Mammary epithelial cell (primary cell): ENCODE measurements at places on chromosomes 13 and 19. TPM values are rescaled to one million over a fixed set of nuclear protein-coding genes. Genes with fewer than 3 reads are reported as not detected.
A peak's percentile ranks its signal among the peaks of the same experiment; 100 is the strongest.

DNA sequence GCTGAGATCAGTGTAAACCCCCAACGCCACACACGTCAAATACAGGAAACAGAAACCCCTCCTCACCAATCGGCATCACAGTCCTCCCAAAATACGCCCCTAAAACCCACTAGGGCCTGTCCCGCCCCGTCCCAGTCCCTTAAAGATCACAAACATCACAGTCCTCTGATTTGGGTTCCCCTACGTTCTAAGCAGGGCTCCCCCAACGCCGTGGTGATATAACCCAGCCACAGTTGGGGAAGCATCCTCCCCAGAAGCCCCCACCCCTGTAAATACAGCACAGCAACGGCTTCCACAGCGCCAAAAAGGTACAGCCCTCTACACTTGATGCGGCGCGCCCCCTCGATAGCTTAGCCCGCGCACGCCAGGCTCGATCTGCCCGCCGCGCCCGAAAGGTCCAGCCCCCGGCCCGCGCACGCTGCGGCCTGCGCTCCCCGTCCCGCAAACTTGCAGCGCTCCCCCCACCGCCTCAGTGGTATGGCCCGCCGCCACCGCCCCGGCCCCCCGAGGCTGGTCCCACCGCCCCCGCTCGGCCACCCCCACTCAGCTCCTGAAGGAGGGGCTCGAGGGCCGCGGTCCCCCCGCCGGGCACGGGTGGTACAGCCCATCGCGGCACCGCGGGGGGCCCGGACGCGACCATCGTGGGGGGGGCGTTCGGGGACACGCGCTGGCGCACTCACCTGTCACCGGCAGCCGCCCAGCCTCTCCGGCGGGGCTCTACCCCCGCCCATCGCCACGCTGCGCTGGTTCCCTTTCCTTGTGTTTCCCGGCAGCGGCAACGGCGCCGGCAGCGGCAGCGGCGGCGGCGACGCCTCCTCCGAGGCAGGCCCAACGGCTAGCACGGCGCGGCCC lies at the start of gene AKT2:
AKT2 (minus strand) TSS at position 845 of the 852 bp plus-strand sequence. CDS start 20,078 bp downstream, outside the sequence.
- DNase-seq: peak; percentile 9

DNA sequence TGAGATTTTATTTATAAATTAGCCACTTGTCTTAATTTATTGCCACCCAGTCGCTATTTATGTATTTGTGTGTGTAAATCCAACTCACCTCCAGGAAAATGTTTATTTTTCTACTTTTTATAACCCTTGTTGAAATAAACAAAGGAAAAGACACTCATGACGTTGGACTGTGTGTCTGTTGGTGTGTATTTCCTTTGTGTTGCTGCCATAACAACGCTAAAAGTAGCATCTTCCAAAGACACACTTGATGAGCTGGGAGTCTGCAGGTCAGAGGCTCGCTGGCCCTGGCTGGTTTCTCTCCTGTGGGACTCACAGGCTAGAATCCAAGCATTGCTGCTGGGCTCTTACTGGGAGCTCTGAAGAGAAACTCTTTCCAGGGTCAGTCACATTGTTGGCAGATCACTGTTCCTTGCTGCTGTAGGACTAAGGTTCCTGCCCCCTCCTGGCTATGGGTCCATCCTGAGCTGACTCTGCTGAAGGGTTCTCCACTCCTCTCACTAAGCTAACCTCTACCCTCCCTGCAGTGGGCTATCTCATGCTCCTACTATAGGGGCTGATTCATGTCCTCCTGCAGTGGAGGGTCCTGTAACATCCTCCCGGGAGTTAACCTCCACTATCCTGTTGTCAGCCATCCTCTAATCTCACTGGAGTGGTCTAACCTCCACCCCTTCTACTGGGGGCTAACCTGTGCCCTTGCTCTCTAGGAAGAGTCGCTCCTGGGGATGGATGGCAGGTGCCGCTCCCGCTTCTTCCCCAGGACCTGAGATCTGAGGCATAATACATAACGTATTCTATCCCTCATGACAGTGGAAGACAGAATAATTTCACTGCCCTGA lies 2.1 kb downstream of the IFNL2 start:
- DNase-seq: no peak

DNA sequence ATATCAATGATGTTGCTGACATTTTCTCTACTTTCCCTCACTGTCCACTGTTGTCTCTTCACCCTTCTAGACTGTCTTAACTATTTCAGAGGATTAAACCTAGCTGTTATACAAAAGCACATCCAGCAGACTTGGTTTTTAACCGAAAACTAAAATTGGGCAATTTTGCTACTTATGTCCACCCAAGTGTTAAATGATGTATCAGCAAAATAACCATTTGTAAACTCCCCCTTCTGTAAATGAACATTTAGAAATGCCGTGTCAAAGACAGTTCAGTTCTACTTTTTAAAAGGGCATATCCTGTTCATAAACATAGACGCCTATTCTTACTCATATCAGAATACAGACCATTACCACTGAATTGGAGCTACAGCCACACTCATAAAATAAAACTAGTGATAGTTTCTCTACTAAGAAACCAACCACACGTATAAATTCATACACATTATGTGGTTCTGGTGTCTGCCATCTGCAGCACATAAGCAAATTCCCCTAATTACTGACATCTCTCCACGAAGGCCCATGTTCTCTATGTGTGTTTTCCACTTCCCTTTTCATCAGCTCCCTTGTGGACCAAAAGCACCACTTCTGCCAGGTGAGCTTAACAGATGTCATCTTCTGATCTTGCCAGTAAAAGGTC lies 1091.8 kb downstream of the PCDH9 start:
- no peak for DNase-seq

Gene IGFL2
- under 0.01 TPM for total RNA-seq

GRCh38 chr13:100658363-100658762 lies 16.2 kb downstream of the TMTC4 start:
- no peak for DNase-seq

DNA sequence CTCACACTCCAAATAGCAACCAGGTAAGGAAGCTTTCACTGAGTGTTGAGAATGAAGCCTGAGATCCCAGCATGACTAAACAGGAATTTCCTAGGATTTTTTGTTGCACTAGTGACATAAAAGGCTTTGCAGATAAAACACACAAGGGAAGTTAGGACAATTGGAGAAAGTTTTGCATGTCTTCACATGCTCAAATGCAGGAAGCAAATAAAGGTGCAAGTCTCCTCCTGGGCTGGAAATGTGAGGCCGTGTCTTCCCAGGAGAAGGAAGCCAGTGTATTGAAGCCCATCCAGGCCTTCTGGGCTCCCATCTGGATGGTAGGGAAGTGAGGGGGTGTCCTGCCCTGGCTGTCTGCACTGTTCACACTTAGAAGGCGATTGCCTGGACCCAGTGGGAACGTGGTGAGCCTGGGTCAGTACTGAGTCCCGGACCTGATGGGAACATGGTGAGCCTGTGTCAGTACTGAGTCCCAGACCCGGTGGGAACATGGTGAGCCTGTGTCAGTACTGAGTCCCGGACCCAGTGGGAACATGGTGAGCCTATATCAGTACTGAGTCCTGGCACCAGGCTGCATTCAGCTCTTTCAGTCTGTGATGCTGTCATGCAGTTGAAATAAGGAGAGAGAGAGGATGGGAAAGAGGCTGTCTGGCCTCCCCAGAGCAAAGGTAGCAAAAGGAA lies 38.7 kb downstream of the SIAH3 start:
- DNase-seq: no peak

Gene OR10H1
- total RNA-seq: not detected in 2 replicates

DNA sequence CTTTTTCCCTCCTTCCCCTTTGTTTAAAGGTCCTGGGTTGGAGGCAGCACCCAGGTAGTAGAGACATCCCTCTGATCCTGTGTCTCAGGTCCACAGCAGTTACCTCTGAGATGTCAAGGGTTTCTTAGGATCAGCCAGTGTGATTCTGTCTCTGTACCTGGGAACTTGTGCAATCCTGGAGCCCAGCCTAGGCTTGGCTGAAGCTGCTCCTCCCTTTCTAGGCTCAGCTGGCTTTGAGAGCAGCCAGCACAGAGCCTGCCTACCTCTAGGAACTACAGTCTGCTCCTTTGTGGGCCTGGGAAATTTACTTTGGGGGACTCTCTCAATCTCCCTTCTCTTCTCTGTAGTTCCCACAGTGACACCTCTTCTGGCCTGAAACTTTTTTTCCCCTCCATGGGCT lies 171.6 kb downstream of the MTUS2 start:
- DNase-seq: no peak

Gene SYNE4
- 10.0 TPM for total RNA-seq

DNA sequence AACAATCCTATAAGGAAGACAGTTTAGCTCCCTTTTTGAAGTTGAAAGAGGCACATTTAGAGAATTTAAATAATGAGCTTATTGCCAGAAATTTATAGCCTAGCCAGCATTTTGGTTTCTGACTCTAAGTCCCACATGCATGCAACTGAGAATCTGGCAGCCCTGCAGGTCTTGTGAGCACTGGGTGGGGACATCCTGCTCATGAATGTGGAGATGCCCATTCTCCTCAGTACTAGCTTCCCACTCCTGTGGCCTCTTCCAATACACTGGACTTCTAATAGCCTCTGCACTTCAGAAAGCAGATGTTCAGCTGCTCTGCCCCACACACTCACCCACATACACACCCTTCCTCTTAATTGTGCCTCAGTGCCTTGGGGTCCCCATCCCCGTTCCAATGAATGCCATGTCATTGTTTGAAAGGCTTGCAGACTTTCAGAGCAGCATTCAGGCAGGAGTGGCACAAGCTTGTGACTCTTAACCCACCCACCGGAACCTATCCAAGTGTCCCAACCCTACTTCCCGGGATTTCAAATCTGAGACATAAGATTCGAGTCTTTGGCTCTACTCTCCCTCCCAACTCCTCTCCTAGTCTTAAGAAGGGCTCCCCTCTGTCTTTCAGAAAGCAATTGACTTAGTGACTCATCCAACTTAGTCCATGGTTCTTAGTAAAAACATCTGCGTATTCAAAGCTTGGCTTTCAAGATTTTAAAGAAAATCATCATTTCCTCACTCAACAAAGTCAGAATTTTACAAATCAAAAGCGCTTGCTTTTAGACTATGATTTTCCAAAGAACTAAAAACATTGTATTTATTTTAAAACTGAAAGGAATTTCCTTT lies 80.0 kb upstream of the FREM2 start:
- DNase-seq: no peak

- peak; percentile 72 for DNase-seq
Observed at GRCh38 chr19:9945319-9945966, 9.1 kb upstream of the OLFM2 start.

Gene C19orf38
- 0.32 and 0.33 TPM in 2 replicates for total RNA-seq

Gene EXOSC5
- total RNA-seq: 16.5 TPM

- DNase-seq: no peak
Observed at GRCh38 chr13:52377898-52378297, 28.1 kb downstream of the THSD1 start.

Gene CAPS
- total RNA-seq: 15.0 TPM

- no peak for DNase-seq
Observed at GRCh38 chr19:40687525-40688016, 2.9 kb downstream of the NUMBL start.

GRCh38 chr19:28465371-28466086 lies 747.4 kb downstream of the UQCRFS1 start:
- DNase-seq: peak; percentile 51

DNA sequence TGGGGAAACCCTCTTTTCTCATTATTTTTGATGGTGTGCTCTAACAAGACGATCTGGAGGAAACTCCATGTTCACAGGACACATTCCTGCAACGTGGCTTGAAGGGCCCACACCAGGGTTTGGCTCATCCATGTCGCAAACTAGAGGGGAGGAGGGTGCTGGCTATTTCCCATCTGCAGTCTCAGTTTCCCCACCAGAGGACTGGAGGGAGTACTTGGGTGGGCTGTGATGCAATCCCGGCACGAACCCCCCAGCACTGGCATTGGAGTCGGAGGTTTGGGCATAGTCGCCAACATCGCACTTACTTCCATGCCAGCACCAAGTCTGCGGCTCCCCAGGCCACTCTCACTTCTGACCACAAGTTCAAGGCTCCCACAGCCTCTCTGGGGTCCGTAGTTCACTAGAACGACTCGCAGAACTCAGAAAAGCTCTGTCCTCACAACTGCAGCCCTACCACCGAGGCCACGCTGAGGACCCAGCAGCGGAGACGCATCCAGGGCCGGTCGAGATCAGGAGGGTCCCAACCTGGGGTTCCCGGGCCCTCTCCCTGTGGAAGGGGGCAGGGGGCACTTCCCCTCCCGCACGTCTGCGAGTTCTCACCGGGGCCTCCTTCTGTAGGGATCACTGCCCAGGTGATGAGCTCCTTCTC lies 165.6 kb upstream of the SOX1 start:
- no peak for DNase-seq

DNA sequence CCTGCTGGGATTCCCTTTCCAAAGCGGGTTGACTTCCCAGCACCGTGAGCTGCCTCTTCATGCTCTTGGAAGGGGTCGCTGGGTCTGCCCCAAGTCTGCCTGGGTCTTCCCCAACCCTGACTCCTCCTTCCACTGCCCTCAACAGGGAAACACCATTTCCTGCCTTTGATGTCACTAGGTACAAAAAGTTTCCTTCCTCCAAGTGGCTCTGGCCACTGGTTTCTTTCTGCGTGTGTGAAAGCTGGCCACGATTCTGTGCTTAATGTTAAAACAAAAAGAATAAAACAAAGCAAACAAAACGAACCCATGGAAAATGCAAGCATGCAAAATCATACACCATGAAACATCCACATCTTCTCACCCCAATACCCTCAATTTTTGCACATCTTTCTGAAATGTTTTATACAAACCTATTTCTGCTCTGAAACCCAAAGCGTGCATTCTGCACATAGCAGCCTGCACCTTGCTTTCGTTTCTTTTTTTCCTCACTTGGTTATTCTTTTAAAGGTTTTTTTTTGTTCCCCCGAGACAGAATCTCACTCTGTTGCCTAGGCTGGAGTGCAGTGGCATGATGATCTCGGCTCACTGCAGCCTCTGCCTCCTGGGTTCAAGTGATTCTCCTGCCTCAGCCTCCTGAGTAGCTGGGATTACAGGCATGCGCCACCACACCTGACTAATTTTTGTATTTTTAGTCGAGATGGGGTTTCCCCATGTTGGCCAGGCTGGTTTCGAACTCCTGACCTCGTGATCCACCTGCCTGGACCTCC lies 12.5 kb upstream of the TNFSF9 start:
- no peak for DNase-seq

- DNase-seq: no peak
Observed at GRCh38 chr19:4547303-4548237, 7.7 kb upstream of the LRG1 start.

DNA sequence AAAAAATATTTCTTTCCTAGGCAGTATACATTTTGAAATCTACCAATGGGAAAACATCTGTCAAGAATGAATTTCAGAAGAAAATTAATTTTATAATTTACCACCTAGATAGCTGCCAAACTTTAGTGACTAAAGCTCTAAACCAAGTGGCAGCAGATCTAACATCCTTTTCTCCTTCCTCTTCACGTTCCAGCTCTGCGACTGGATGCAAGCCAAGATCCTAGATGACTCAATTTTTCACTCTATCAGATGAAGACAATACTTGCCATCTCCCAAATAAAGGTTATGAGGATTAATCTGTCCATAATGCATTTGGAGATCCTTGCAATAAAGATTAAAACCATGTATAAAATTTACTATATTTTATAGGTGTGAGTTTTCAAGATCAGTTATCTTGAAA lies 66.7 kb upstream of the MIR17HG start:
- peak; percentile 11 for DNase-seq
